ENCODE measurements at places on chromosomes 16 and 17. TPM values are rescaled to one million over a fixed set of nuclear protein-coding genes. Genes with fewer than 3 reads are reported as not detected.

The PYY gene
- total RNA-seq: not detected

The MOSMO gene
- total RNA-seq: 18.4 TPM

The ITGA2B gene
- total RNA-seq: under 0.01 TPM

The KRT28 gene
- total RNA-seq: not detected

The LITAFD gene
- total RNA-seq: not detected

All from fibroblast of villous mesenchyme (primary cell).